ENCODE measurements at places on chromosomes 11 and 22.

- DNase-seq, result no peak
Observed at GRCh38 chr11:83521647-83522596, 235.8 kb upstream of the CCDC90B start.

- no peak for DNase-seq
Observed at GRCh38 chr11:119147604-119148333, 1.1 kb upstream of the ABCG4 start.

GRCh38 chr22:50699001-50699755, 26.6 kb downstream of the SHANK3 start:
- DNase-seq, result no peak

DNA sequence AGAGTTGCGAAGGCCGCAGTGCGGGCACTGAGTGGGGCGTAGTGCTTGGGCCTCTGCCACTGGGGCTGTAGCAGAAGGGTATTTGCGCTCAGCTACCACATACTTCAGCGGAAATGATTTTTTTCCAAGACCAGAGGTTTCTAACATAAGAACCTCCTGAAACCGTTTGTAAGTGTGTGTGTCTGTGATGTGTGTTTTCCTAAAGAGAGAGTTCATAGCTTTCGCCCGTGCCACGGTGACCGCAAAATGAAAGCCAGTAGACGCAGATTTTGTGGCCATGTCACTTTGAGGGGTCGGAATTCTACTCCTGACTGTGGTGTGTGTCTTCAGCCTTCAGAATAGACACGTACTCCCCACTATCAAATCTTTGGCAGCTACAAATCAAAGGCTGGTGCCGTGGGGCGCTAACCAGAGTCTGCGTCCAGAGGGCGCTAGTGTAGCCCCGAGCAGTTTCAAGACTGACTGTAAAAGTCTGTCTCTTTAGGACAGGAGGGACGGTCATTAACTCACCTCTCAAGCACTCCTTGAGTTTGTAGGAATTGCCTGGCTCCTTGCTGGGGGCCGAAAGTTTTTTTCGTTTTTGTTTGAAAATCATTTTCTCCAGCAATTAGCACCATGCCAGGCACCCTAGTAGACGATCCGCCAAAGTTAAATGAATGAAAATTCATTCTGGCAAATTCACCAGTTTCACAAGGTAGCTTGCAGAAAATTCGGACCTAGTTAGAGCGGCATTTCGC, 2.5 kb upstream of the CALCA start:
- peak; percentile 54 for DNase-seq

Measured in stimulated activated CD4-positive, alpha-beta T cell treated with anti-CD3 and anti-CD28 coated beads, Interleukin-4, amount 100 ng/mL, for 48 hours (primary cell).